ENCODE measurements at places on chromosomes 16 and 17.

DNA sequence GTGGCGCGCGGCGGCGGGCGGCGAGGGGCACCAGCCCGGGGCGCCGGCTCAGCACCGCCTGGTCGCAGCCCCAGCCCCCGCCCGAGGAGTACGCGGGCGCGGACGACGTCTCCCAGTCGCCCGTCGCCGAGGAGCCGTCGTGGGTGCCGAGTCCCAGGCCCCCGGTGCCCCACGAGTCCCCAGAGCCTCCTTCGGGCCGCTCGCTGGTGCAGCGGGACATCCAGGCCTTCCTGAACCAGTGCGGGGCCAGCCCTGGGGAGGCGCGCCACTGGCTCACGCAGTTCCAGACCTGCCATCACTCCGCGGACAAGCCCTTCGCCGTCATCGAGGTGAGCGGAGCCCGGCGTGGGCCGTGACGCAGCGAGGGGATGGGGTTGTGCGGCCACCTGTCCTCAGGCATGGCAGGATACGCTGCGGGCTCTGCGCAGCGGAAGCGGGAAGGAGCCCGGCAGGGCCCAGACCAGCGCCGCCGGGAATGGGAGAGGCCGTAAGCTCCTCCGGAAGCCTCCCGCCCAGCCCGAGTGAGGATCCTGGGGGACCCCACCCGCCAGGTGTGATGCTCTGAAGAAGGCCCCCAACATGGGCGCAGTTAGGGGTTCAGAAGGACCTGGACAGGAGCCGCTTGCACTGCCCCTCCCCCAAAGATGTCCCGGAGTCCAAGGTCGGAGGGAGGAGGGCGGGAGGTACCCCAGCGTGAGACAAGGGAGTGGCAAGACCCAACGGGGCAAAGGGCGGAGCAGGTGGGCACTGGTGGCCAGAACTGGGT lies 522 bp downstream of the NAGS start:
- DNase-seq, result no peak

DNA sequence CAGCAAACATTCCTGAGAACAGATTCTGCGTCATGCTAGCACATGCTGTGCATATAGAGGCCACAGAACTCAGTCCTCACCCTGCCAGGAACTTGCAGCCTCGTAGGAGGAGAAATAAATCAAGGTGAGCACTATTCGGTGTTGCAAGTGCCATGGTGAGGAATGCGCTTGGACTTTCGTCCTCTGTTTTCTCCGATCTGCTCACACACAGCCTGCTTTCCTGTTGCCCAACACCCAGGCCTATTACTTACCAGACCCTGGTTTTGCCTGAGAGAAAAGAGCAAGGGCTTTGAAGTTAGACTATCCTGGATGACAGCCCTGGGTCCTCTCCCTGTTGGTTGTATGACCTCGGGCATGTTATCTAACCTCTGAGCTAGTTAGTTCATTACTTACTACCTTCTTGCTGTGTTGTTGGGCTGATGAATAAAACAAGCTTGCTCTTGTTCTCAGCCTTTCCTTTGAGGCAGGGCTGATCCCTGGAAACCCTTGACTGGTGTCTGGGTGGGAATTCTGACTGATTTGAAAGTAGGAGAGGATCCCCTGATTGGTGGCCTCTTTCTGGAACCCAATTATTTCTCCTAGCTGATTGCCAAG lies 2.9 kb downstream of the ACSF2 start:
- no peak for DNase-seq

DNA sequence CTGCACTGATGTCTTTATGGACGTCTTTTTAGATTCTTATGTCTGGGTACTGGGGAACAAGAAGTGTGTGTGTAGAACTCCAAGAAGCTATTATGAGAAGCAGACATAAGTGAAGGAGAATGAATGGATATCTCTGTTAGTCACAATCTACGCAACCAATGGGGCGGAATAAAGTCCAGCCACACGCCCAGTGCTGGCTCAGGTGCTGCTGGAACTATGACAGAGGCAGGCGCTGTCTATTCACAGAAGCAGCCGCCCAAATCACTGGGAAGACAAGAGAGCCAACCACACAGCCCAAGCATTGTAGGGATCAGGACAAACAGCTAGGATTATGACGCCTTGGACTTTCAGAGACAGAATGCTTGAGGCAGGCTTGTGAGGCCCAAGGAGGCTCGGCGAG lies 43.9 kb upstream of the ICAM2 start:
- DNase-seq, result no peak

DNA sequence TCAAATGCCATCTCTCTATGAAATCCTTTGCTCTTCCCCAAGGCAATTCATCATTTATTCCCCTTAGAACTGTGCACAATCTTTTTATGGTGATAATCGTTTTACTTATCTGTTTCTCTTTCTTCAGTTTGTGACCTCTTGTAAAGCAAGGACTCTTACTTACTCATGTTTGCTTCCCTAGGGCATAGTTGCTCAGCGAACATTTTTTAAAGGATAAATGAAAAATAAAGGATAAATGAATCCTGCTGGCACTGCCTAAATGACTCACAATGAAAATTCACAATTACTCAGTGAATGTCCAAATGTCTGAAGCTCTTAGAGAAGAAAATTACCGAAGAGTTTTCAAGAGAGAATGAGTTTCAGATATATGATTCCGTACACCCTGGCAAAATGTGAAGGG lies 671.7 kb downstream of the CDH11 start:
- no peak for DNase-seq

- DNase-seq, result no peak
These were observed 47.9 kb downstream of the TOX3 start for GRCh38 chr16:52499060-52499440.

GRCh38 chr16:65534121-65534528 lies 412.3 kb upstream of the CDH11 start:
- no peak for DNase-seq

DNA sequence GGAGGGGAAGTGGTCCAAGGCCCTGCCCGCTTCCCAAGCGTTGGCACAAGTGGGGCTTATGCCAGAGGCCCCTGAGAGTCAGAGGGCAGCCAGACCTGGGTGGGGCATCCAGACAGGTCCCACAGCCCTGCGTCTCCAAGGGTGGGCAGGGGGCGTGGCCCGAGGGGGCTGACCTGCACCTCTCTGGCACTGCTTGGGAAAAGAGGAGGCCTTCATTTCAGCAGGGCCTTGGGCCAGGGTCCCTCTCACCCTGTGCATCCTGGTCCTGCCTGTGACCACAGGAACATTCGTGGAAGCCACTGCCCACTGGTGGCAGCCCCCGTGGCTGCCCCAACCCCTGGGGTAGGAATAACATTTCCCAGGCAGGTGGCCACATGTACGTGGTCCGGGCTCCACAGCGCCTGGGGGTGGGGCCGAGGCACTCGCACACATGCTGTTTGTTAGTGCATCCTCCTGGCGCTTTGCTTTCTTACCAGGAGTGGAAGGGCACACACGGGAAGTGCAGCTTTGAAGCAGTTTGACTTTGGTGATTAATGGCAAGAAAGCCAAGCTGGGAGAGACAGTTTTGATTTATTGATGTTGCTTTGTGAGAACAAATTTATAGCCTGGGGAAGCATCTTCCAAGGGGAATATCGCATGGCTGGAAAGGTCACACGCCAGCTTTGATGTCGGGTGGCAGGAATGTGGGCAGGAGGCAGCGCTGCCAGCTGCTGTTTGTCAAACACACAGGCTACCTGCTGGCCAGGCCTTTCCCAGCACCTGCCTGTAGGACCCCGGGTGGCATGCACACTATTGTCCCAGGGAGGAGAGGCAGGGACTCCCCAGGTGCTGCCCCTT lies 4.3 kb downstream of the CENPX start:
- no peak for DNase-seq

DNA sequence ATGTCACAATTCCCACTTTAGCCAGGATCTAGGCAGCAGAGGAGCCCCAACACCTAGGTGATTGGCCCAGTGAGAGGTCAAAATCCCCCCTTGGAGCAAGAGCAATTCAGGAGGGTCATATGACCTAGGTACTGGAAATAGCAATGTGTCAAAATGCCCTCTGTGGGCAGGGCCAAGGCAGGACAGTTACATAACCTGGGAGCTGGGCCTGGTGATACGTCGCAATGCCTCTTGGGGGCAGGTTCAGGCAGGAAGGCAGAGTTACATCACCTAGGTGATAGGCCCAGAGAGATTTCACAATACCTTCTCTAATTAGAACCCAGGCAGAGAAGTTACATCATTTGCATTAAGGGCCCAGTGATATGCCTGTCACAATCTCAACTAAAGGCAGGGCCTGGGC lies 1906.3 kb downstream of the TP53TG3F start:
- DNase-seq, result no peak

- DNase-seq, result no peak
These were observed 15.9 kb upstream of the CYTH1 start for GRCh38 chr17:78797691-78798585.

GRCh38 chr16:17162560-17162959 lies 308.2 kb downstream of the XYLT1 start:
- DNase-seq, result no peak

DNA sequence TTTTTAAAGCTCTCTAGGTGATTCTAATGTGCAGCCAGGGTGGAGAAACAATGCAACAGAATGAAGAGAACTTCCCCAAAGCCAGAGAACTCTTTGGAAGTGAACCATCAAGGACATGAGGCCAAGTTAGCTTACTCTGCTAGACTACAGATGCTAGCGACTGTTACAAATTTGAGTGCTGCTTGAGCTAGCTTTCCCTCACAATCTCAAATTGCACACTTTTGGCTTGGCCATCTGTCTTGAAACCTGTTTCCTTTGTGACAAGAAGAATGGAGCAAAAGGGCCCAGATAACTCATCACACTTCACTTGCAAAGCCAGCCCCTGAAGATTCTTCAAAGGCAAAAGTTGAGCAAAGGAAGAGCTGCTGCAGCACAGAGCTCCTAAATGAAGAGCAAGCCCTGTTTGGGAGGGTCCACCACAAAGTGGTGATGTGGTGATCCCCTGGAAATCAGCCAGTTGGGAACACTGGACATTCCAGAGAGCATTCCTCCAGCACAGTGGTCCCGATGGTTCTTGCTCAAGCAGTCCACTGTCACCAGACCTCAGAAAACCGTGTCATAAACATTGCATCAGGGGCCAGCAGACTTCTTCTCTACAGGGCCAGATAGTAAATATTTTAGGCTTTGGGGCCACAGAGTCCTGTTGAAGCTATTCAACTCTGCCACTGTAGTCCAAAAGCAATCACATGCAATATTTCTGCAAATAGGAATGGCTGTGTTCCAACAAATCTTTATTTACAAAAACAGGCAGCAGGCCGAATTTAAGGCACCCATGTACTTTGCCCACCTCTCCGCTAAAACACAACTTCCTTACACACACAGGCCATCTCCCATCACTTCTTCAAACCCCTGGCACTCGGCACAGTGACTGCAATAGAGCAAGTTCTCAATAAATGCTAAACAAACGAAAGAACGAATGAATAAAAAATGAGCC lies 21.2 kb downstream of the SLC39A11 start:
- DNase-seq, result no peak

DNA sequence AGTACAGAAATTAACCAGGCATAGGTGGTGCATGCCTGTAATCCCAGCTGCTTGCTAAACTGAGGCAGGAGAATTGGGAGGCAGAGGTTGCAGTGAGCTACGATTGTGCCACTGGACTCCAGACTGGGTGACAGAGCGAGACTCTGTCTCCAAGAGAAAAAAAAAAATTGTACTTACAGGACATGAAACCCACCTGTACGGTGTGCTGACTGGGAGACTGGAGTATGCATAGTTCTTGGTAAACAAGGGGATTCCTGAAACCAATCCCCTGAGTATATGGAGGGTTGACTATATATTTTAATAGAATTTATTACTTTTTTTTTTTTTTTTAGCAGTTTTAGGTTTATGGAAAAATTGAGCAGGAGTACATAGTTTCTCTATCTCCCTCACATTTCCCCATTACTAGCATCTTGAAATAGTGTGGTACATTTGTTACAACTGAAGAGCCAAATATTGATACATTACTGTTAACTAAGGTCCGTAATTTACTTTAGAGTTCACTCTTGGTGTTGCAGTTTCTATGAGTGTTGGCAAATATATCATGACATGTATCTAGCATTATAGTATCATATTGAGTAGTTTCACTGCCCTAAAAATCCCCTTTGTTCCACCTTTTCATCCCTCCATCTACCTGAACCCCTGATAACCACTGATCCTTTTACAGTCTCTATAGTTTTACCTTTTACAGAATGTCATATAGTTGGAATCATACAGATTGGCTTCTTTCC lies 19.3 kb downstream of the TENT4B start:
- no peak for DNase-seq

DNA sequence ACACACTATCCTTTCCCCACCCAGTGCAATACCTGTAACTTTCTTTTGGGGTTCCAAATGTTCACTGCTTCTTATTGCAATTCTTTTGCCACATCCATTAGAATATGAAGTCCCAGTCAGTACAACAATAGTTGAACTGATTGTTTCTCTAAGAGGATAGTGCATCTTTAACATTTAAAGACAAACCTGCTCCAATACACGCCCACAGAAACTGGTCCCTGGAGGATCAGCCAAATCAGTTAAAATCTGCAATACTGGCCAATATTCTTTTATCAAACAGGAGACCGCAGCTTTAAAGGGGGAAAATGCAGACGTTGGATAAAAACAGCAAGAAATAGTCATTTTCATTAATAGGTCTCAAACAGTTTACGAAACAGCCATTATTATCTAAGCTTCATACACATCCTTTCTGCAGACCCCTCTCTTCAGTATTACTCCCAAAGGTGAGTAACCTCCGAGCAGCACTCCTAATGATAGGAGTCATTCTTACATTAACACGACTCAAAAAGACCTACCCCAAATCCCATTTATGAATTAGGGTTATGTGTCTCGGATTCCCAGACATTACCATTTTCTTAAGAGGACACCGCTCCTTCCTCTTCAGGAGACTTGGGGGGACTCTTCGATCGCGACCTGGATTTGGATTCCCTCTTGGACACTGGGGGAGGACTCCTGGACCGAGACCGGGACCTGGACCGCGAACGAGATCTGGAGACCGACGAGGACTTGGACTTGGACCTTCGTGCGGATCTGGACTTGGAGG lies 1.4 kb downstream of the SRSF2 start:
- no peak for DNase-seq

DNA sequence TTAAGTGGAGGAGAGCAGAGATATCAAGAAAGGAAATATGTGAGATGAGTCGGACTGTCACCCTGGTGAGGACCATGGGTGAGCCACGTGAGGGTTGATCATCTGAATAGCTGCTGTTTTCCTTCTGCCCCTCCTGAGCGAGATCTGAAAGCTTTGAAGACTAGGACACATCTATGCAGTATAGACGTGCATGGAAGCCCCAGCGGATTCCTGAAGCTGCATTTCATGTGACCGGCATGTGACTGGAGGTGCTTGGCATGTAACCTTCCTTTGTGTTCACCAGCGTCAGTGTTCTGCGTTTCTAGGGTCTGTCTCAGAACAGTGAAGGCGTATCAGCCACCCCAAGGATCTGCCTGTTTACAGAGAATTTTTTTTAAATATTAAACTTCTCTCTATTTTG lies 75.1 kb downstream of the MSI2 start:
- DNase-seq, result no peak

GRCh38 chr17:45070809-45071208 lies 9.7 kb downstream of the NMT1 start:
- no peak for DNase-seq

- DNase-seq, result no peak
These were observed 10.8 kb upstream of the ADGRG1 start for GRCh38 chr16:57617604-57618111.

Data from HAP-1 (cell line).